ENCODE measurements at places on chromosomes 6 and 20. TPM values are rescaled to one million over a fixed set of nuclear protein-coding genes. Genes with fewer than 3 reads are reported as not detected.
A peak's percentile ranks its signal among the peaks of the same experiment; 100 is the strongest.

DNA sequence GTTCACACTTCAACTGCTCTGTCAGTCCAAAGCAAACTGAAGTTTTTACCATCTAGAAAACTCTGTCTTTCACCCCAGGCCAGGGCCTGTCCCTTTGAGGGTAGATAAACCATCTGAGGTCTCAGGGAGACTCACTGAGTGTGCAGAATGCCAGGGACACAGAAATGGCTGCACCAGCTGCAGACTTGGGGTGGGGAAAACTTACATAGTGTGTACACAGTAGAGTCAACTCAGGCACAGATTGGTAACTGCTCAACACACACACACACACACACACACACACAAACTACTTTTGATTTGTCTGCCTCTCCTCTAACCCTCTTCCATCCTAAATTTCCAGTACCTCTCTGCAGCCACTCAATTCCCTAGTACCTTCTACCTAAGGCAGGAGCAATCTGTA lies 374.9 kb upstream of the JAG1 start:
- no peak for DNase-seq

The KCNK15 gene
- 0.21 TPM for total RNA-seq

The SMLR1 gene
- total RNA-seq = not detected

- DNase-seq = peak; percentile 73
These were observed 45.3 kb upstream of the COL21A1 start for GRCh38 chr6:56292505-56293181.

- no peak for DNase-seq
These were observed 126.1 kb downstream of the PXDC1 start for GRCh38 chr6:3625149-3625979.

The SLC17A2 gene
- total RNA-seq = not detected

The PRSS16 gene
- total RNA-seq = 4.3 TPM

DNA sequence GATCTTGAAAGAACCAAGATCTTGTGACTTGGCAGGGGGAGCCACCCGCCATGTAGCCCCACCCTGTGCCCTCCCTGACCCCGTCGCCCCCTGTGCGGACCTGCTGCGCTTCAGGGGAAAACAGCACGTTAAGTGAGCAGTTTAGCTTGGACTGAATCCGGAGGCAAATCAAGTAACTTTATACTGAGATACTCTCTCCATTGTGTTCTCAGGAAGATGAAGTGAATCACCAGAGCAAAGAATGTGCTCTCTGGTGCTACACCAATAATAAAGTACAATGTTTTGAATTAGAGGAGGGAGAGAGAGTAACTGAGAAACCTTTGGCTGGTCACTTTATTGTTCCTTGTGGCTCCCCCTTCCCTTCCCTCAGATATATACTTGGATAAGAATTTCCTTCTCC lies 83.4 kb downstream of the TXNDC5 start:
- no peak for DNase-seq

The DDRGK1 gene
- 58.4 TPM for total RNA-seq

The FAXC gene
- 23.0 TPM for total RNA-seq

The RANBP9 gene
- total RNA-seq = 35.2 TPM

- no peak for DNase-seq
These were observed 110.4 kb downstream of the RIN2 start for GRCh38 chr20:19868441-19868840.

GRCh38 chr6:157660414-157660813 lies 162.6 kb upstream of the SNX9 start:
- no peak for DNase-seq

DNA sequence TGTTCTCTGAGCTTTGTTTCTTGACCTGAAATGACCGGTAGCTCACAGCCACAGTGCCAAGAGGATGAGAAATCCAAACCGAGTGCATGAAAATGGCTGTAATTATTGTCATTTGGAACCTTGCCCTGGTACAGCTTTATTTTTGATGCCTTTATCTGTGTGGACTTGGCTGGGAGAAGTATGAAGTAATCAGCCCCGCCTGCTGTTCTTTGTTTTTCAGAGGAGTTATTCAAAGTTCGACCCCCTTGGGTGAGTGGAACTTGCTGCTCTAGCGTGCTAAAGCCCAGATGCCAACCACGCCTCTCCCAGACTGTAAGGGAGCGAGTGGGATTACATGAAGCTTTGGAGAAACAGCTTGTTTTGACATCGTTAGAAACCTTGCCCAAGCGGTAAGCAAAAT lies 48.3 kb downstream of the ECT2L start:
- DNase-seq = peak; percentile 70
